ENCODE measurements at places on chromosomes 7 and 10.
A peak's percentile ranks its signal among the peaks of the same experiment; 100 is the strongest.

DNA sequence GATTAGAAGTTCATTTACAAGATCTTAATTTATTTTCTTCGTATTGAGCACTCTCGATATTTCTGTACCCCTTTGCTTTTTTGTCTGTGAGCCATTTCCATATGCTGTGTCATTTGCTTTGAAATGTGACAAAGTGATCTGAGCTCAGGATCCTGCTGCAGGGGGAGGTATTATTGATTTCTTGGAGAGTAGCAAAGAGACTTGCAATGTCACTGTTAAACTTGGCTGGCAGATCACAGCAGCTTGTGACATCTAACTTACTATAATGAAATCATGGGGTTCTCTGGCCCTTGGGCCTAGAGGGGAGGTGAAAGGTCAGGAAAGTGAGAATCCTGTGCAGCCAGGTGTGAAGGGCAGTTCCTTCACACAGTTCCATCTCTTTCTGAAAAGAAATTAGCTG is 923.4 kb downstream of the REEP3 start:
- no peak for DNase-seq

DNA sequence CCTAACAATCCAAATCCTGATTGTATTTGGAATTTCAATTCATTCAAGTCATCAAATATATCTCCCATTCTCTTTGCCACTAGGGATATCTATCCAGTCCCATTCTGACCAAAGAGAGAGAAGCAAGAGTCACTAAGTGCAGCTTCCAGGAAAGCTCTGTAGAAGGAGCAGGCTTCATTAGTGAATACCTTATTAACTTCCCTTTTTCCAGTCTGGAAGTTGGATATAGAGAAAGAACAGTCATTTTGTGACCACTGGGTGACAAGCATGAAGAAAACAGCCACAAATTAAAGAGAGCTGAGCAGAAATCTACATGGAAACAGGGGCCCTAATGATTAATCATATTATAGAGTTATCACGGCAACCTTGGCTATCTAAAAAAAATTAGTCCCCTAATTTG is 190.7 kb upstream of the ADO start:
- no peak for DNase-seq

DNA sequence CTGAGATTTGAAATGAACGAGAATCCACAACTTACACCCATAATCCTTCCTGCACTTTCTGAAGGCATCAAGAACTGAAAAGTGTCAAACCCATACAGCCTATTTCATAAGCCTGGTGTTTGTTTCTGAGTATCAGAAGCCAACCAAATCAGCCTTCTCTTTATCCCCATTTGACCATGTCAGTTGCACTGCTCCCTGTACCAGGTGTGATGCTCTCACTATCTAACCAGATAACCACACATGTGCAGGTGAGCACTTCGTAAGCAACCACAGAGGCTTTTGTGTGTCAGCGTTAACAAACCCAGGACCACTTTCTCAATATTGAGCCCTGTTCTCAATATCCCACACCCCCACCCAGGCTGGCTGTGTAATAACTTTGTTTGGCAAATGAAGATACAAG is 114.4 kb downstream of the DOCK4 start:
- DNase-seq = no peak

DNA sequence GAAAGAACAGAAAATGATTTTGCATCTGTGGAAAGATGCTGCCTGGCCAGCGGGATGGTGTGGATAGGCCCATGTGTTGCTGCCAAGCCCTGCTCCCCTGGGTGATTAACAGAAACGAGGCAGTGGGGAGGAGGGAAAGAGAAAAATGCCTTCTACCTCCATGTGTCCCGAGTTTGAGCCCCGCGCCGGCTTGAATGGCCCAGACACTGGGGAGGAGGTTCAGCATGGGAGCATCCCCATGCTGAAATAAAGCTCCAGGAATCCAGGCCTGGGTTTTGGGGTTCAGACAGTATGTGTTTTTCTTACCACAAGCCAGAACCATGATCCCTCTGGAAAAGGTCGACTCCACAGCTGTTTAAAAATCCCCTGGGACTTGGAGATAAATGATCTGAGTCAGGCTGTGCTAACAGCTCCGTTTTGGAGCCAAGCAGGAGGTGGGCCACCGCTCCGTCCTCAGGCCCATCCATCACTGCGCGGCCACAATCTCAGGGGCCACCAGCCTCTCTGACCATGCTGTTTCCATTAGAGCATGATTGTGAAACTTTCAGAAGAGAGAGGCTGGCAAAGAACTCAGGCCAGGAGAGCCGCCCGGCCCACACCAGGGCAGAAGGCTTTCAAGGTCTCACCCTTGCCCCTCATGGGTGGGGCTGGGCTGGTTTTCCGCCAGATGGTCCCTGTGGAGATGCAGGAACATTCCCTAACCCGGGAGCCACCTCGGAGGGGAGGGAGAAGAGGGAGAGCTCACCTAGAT is 299.7 kb downstream of the ZEB1 start:
- DNase-seq = no peak

DNA sequence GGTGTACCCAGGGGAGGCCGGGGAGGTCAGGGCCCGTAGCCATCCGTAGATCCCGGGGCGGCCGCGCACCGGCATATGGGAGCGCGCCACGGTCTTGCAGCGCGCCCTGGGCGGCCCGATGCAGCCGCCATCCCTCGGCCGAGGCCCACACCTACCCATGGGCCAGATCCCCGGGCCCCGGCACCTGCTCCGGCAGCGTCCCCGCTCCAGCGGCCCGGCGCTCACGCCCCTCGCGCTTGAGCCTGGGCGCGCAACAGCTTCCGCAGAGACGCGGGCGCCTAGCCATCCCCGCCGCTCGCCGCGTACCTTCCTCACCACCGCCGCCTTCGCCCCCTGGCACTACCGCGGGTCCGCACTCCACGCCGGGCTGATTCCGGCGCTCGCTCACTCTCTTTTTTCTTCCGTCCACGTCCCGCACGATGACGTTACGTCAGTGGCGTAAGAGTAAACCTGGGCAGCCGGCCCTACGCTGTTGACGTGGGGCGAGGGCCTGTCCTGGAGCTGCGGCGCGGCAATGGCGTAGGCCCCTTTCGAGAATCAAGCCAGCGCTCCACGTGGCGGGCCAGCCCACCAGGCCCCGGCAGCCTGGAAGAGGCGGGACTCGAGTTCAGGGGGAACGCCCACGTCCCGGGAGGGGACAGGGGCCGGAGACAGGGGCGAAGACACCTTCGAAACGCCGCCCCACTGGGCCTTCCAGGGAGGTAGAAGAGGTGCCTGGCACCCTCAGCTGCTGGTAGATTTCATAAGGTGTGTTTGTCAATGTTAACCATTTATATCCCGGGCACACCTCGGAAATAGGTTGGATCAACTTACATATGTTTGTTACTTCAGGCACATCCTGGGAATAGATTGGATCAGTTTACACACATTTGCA is at the start of gene ALDH18A1:
Gene ALDH18A1, minus strand, starts transcription at position 421 of the 874 bp plus-strand sequence. CDS start 3,334 bp downstream, outside the sequence.
- DNase-seq = peak; percentile 61

DNA sequence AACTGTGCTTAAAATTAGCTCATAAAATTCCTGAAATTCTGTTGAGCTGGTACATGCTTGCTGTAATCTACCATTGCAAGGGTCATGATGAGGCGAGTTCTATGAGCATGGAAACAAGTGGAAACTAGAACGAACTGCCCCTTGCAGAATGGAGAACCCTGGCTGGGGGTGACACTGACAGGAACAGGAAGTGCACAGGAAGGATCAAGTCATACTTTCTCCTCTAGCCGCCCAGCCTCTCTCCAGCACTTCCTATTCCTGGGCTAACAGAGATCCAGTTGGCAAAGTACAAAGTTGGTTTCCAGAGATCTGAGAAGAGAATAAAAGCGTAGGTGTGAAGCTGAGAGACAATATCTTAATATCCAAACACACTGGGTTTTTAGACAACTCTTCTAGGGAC is 414.2 kb upstream of the PODXL start:
- no peak for DNase-seq

DNA sequence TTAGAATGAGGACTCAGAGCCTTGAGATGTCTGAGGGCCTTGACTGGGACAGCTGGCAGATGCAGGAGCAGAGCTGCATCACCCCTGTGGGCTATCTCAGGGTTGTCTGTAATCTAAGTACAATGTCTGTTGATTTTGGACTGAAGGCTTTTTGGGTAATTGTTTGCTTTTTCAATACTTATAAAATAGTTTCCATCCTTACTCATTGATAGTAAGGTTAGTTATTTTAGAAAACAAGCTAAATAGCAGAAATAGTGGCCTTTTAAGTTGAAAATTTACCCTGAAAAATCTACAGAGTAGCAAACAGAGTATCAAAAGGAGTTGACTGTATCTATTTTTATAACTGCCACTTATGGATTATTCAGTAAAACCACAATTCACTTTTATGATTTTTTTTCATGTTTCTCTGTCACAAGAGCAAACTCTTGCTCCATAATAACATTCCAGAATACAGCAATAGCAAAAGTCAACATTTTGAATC is 179.7 kb downstream of the CFTR start:
- DNase-seq = no peak

DNA sequence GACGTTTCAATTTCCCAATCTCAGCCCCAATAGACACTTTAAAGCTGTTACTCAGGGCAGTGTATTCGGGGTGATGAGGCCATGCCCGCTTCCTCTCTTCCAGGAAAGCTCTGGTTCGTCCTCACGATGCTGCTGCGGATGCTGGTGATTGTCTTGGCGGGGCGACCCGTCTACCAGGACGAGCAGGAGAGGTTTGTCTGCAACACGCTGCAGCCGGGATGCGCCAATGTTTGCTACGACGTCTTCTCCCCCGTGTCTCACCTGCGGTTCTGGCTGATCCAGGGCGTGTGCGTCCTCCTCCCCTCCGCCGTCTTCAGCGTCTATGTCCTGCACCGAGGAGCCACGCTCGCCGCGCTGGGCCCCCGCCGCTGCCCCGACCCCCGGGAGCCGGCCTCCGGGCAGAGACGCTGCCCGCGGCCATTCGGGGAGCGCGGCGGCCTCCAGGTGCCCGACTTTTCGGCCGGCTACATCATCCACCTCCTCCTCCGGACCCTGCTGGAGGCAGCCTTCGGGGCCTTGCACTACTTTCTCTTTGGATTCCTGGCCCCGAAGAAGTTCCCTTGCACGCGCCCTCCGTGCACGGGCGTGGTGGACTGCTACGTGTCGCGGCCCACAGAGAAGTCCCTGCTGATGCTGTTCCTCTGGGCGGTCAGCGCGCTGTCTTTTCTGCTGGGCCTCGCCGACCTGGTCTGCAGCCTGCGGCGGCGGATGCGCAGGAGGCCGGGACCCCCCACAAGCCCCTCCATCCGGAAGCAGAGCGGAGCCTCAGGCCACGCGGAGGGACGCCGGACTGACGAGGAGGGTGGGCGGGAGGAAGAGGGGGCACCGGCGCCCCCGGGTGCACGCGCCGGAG is 2.6 kb downstream of the GJD4 start:
- no peak for DNase-seq

GRCh38 chr10:99365736-99366135 is 36.6 kb downstream of the CNNM1 start:
- DNase-seq = no peak

DNA sequence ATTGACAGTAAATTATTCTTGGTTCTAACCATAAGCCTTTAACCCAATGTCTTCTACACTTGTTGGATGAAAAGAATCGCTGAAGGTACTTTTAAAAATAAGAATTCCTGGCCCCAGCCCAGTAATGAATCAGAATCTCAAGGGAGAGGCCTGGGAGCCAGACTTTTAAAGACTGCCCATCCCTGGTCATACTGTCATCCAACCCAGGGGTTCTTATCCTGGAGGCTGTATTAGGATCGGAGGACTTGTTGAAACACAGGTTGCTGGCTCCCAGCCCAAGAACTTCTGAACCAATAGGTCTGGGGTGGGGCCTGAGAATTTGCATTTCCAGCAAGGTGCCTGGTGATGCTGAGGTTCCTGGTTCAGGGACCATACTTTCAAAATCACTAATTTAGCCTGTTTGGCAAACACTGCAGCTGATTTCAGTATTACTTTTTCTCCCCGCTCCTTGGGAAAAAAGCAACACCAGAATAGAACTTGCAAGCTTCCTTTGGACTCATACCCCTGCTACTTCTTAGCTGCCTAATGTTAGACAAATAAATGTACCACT is 79.5 kb upstream of the FAM133B start:
- DNase-seq = no peak

DNA sequence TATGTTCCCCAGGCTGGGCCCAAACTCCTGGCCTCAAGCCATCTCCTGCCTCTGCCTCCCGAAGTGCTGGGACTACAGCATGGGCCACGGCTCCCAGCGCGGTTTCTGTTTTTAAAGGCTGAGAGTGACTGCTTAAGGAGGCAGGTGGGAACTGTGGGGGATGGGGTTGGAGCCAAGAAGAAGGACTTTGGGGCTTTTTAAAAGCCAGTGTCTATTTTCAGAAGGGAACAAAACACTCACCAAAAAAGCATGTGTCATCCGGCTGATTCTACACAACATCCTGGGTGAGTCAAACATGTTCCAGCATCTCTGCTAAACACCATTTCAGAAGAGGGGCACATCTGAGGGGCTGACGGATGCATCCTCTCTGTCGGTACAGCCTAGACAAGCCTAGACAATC is 824.5 kb downstream of the TYW1 start:
- no peak for DNase-seq

DNA sequence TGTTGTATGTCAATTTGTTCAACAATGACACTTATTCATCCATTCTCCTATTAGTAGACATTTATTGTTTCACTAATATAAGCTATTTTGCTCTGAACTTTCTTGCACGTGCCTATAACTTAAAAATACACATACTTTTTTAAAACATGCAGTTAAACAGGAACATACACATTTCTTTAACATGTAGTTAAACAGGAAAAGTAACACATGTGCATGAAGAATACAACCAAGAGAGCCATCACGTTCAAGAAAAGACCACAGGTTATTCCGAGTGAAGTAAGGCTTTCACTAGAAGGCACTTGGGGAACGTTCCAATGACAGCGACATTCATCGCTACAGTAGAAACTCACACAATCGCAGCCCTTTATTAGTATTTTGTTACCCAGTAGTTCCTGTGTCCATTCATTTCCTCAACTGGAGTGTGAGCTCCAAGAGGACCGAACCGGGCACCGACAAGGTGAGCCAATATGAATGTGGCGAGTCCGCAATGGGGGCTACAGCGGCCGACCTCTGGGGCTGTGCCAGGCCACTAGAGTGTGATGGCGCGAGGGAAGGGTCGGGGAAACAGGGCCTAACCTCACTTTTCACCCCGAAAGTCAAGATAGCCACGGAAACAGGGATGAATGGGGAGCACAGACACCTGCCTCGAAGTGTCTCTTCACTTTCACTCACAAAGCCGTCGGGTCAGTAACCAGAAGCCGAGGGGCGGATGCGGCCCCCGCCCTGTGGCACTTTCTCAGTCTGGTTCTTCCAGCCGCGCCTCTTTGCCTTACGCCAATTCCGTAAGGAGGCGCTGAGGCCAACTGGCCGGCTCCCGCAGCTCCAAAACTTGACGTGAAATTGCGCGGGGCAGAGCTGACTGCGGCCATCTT is 775 bp upstream of the SEPTIN7 start:
- peak; percentile 93 for DNase-seq

- DNase-seq = no peak
These were observed 200.5 kb downstream of the SKAP2 start for GRCh38 chr7:26663874-26664273.

DNA sequence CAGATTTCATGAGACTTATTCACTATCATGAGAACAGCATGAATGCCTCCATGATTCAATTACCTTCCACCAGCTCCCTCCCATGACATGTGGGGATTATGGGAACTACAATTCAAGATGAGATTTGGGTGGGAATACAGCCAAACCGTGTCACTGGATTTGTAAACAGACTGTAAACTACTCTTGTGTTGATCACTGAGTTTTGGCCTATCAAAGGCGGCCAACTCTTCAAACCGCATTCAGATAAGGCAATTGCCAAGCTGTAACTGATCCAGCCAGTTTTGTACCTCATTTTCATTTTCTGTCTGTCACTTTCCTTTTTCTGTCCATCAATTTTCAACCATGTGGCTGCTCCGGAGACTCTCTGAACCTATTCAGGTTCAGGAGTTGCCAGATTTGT is 27.2 kb upstream of the PAPSS2 start:
- DNase-seq = no peak

All from NCI-H1694 treated with DMSO at 0.1 percent for 48 hours (cell line).